Omental fat pad (tissue), 4 donors: ENCODE measurements at places on chromosomes 2 and 18. TPM values are rescaled to one million over a fixed set of nuclear protein-coding genes. Genes with fewer than 3 reads are reported as not detected.

Gene SPHKAP
- total RNA-seq: not detected

Gene KHK
- 3.3 TPM for total RNA-seq

Gene SLC40A1
- total RNA-seq: 110 TPM

Gene CABYR
- total RNA-seq: 1.9 TPM

Gene SERPINB10
- total RNA-seq: 0.31 TPM

Gene TAF1B
- total RNA-seq: 20.3 TPM

Gene IL36RN
- not detected for total RNA-seq

Gene GCG
- total RNA-seq: not detected

Gene ERBB4
- 7.7 TPM for total RNA-seq

Gene LYG2
- not detected for total RNA-seq

DNA sequence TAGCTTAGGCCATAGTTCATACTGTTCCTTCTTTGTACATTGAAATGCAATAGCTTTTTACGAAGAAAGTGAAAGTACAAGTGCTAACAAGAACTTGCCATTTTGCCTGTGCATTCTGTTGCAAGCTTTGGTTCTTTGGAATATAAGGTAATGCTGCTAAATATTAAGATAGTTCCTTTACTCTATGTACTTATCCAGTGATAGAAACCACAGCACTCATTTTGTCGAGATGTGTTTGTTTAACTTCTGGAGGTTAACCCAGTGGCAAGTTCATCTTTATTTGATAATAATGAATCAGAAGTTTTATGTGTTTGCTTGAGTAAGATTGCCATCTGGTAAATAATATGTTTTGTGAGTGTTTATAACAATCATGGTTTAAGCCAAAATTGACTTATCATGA, 373.1 kb upstream of the FANCL start:
- no peak for DNase-seq

- no peak for DNase-seq
Observed at GRCh38 chr2:72117029-72117428, 30.6 kb downstream of the CYP26B1 start.

DNA sequence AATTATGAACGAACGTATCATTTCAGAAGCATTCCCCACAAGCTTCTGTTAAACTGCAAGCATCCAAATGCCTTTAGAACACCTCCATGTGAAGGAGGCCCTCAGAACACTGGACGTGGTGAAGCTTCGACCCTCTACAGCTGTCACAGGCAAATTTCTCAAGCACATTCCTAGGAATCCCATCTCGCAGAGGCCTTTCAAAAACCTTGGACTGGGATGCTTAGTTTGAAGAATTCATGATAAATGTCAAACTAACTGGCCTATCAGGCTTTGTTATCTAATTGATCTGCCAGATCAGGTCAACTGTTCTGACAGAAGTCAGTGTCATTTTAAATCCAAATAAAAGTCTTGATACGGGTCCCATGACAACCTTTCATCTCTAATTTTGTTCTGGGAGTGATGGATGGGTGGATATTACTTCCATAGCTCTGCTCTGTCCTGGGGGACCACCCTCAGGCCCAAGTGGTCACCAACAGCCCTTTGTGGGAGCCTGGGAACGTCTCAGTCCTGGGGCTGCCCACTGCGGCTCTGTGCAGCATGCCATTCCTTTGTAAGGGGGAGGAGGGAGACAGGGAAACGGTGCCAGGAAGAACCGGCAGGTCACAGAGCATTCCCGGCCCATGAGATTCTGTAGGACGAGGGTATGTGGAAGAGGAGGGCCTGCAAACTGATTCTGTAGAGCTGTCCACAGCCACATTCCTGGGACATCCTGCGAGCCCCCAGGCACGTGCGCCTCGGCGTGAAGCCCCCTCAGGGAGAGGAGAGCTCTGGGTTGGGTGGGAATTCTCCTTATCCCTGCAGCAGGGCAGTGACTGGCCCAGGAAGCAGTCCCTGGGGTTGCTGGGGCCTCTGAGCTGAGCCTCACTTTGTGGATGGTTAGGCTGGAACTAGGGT, 59.1 kb upstream of the PXDN start:
- DNase-seq: no peak

- DNase-seq: no peak
Observed at GRCh38 chr2:235230821-235231601, 262.8 kb upstream of the AGAP1 start.

- DNase-seq: no peak
Observed at GRCh38 chr2:37934591-37935513, 9.8 kb downstream of the RMDN2 start.

DNA sequence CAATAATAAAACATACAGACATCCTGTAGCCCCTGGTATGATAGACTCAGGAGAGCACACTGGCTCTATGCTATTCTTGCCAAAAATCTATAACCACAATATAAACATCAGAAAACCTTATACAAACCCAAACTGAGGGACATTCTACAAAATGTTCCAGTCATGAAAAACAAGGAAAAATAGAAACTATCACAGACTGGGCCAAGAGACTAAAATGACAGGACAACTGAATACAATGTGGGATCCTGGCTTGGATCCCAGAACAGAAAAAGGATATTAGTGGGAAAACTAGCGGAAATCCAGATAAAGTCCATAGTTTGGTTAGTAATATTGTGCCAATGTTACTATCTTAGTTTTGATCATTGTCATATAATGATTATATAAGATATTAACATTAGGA, 29.6 kb upstream of the EPAS1 start:
- DNase-seq: no peak

GRCh38 chr2:221618007-221618406, 45.9 kb upstream of the EPHA4 start:
- no peak for DNase-seq

DNA sequence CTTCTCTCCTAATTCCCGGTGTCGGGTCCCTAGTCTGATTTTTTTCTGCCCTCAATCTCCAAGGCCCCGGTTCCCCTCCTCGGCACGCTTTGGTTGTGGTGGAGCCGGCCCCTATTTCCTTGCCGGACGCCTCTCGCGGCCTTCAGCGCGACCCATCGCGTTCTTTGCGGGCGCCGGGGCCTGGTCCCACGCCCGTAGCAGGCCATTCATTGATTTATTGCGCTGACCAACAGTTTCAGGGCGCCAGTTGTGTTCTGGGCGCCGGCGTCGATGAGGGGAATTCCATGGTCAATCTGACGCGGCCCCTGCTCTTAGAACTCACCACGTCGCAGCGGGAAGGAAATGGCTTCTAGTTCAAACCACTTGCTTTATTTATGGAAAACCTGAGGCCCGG, 396 bp downstream of the CNOT9 start:
- peak; percentile 30 for DNase-seq

DNA sequence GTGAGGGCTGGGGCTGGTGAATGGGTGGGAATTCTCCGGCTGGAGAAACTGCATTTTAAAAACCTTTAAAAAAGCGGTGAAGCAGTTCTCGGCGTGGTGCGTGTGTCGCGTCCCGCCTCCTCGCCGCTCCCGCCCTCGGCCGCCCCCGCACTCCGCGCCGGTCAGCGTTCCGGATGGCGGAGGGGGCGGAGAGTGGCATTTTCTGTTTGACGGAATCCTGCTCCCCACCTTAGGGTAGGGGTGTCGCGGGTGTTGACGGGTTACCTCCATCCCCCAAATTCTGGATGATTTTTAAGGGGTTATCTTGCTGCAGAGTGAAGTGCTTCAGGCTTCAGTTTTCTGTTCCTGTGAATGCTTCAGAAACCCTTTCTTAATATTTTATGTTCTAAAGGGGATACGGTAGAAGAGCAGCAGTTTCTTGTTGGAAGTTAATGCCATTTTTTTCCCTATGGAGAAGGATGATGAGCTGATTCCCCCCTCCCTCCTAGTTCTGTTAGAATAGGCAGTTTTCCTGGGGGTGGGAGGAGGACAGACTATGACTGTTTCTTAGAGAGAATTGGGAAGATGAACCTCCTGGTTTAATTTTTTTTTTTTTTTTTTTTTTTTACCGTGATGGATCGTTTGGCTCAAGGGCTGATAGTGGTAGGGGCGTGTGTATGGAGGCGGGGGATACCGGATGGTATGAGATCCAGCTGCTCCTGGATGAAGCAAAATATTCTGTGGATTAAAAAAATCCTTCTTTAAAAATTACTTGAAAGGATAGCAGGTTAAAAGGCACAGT, 756 bp downstream of the ABI2 start:
- DNase-seq: no peak

DNA sequence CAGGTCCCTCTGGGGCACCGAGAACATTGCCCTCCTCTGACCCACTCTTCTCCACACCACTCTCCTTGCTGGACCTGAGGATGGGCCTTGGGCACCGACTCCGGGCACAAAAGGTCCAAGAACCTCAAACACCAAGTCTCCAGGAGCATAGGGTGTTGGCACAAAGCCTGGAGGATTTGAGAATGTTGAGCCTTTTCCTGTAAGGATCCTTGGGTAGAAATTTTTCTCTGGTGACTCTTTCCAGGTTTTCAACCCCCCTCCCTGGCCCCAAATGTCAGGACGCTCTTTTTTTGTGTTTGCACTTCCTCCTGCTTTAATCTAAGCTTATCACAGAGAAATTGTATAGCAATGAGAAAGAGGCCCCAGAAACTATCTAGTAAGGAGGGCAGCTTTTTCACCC, 9.2 kb downstream of the SPR start:
- DNase-seq: no peak

GRCh38 chr2:28428486-28428885, 35.8 kb downstream of the FOSL2 start:
- no peak for DNase-seq

GRCh38 chr2:141994066-141994465, 136.8 kb downstream of the LRP1B start:
- DNase-seq: no peak

DNA sequence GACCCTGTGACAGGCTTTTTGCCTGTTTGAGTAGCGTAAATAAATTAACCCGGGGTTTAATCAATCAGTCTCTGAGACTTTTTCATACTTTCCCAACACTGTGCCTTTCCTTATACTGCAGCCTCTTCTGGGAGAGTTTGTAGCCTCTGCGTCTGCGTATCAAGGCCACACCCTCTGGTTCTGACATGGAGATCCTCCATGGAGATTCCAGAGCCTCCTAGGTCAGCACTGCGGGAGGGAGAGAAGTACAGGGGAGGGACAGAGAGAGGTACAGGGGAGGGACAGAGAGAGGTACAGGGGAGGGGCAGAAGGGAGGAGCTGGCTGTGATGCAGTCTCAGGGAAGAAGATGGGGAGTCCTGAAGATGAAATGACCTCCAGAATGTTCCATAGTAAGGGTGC, 166.0 kb downstream of the ARL4C start:
- DNase-seq: no peak

- DNase-seq: no peak
Observed at GRCh38 chr2:55824551-55825096, 99.0 kb downstream of the EFEMP1 start.

- DNase-seq: no peak
Observed at GRCh38 chr2:142307616-142308115, 176.8 kb upstream of the LRP1B start.

GRCh38 chr2:173021939-173022371, 53.7 kb upstream of the MAP3K20 start:
- DNase-seq: no peak

DNA sequence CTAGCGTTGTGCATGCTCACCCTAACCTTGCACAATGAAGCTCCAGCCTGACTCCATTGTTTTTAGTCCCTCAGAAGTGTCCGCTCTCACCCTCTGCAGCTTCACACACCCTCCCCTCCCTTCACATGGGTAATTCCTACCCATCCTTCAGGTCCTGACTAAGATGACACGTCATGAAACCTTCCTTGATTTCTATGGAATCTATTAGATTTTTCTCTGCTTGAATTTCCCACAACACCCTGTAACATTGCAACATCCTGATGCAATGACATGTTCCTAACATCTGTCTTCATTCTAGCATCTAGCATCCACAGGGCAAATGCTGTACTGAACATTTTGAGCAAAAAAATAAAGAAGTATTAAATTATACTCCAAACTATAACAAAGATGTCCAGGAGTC, 77.0 kb upstream of the PID1 start:
- no peak for DNase-seq

GRCh38 chr18:5874336-5874735, 21.0 kb downstream of the TMEM200C start:
- no peak for DNase-seq

GRCh38 chr2:119681868-119682220, 2.8 kb downstream of the TMEM177 start:
- DNase-seq: no peak

DNA sequence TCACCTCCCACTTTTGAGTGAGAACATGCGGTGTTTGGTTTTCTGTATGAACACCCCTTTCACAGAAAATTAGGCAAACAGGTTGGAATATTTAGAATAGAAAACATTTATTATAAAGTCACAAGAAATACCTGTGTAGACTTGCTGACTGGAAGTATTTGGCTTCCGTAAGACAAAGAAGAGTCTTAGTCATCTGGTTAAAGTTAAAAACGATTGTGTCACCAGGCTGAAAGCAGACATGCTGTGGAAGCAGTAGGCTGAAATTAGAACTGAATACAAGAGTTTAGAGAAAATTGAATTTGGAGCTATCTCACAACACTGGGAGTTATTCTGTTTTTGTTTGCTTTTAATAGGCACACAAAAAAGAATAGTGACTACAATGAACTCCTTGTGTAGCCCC, 16.2 kb upstream of the CLASP1 start:
- no peak for DNase-seq

DNA sequence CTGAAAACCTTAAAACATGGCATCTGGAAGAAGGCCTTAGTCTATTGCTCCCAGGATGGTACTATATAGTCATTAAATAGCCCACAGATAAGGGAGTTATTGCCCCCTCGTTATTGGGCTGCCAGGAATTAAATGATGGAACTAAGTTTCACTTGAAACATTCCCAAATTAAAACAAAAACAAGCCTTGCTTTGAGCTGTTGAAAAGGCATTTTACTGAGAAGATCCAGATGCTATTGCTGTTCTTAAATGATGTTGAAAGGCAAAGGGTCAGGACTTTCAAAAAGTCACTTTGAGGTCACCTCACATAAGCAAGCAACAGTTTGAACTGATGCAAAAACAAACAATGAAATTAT, 2.0 kb upstream of the AMMECR1L start:
- DNase-seq: no peak

GRCh38 chr2:114022360-114023085, 132.6 kb downstream of the ACTR3 start:
- no peak for DNase-seq

- no peak for DNase-seq
Observed at GRCh38 chr2:176753752-176754474, 458.7 kb upstream of the HNRNPA3 start.

- DNase-seq: no peak
Observed at GRCh38 chr2:161381546-161381945, 34.6 kb upstream of the TBR1 start.

- DNase-seq: no peak
Observed at GRCh38 chr2:152950126-152950525, 231.7 kb downstream of the ARL6IP6 start.

DNA sequence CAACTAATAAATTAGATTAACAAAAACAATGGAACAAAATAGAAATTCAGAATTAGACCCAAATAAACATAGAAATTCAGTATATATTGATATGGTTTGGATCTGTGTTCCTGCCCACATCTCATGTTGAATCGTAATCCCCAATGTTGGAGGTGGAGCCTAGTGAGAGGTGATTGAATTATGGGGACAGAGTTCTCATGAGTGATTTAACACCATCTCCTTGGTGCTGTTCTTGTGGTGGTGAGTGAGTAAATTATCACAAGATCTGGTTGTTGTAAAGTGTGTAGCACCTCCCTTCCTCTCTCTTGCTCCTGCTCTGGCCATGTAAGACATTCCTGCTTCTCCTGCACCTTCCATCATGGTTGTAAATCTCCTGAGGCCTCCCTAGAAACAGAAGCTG, 16.6 kb upstream of the B4GALT6 start:
- no peak for DNase-seq

GRCh38 chr2:227036527-227036926, 127.5 kb downstream of the COL4A4 start:
- no peak for DNase-seq
